Kidney (tissue), 22 donors: ENCODE measurements at places on chromosomes 16 and 17. TPM values are rescaled to one million over a fixed set of nuclear protein-coding genes. Genes with fewer than 3 reads are reported as not detected.
A peak's percentile ranks its signal among the peaks of the same experiment; 100 is the strongest.

- H3K27ac ChIP-seq, result no peak overlapping the region
- no peak for DNase-seq
- H3K4me1 ChIP-seq, result no peaks in the 10 kb centered on the region
- no peaks in the 10 kb centered on the region for H3K36me3 ChIP-seq
- no peaks in the 10 kb centered on the region for H3K27me3 ChIP-seq
- no peak overlapping the region for H3K4me3 ChIP-seq
These were observed 59.3 kb upstream of the BRD7 start for GRCh38 chr16:50428116-50428515.

Gene KRTAP9-8
- not detected for polyA plus RNA-seq

DNA sequence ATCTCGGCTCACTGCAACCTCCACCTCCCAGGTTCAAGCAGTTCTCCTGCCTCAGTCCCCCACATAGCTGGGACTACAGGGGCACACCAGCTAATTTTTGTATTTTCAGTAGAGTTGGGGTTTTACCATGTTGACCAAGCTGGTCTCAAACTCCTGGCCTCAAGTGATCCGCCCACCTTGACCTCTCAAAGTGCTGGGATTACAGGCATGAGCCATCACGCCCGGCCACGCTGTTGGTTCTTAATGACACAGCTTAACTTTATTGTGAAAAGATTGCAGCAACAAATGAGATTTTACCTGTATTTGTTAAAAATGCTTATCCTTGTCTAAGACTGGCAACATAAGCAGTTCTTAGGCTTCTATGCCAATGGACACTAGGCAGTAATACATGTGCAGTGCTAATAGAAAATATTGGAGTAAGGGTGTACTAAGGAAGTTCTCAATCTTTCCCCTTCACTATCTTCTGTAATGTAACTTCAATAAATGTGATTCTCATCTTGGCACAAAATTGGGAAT, 2.9 kb downstream of the UBB start:
- DNase-seq, result no peak
- H3K4me3 ChIP-seq, result no peak overlapping the region
- peaks cover 21% of the 10 kb centered on the region for H3K4me1 ChIP-seq
- H3K27ac ChIP-seq, result no peak overlapping the region
- no peaks in the 10 kb centered on the region for H3K27me3 ChIP-seq
- H3K36me3 ChIP-seq, result peaks cover 12% of the 10 kb centered on the region

Gene ST6GALNAC2
- 6.5 TPM for polyA plus RNA-seq

Gene VPS35
- polyA plus RNA-seq, result 31.8 TPM

Gene CASKIN1
- polyA plus RNA-seq, result 0.30 TPM

Gene WDR59
- 32.6 TPM for polyA plus RNA-seq

DNA sequence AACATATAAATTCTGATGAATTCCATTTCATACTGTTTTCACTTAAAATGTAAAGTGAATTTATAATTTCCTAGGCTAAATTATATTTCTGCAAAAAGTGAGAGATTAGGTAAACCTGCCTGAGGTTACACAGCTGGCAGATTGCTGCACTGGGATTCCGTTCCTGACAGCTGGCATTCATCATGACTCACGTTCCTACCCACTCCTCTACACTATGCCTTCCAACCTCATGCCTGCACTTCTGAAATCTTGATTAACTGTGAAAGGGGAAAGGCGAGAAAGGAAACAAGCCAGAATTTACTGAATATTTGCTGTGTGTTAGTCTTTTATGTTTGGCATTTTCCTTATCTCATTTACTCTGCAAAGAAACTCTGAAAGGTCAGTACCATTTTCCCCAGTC, 73.3 kb upstream of the MON1B start:
- DNase-seq, result no peak
- H3K4me1 ChIP-seq, result no peaks in the 10 kb centered on the region
- H3K36me3 ChIP-seq, result no peaks in the 10 kb centered on the region
- no peaks in the 10 kb centered on the region for H3K27me3 ChIP-seq

Gene DNAH3
- 0.19 TPM for polyA plus RNA-seq

DNA sequence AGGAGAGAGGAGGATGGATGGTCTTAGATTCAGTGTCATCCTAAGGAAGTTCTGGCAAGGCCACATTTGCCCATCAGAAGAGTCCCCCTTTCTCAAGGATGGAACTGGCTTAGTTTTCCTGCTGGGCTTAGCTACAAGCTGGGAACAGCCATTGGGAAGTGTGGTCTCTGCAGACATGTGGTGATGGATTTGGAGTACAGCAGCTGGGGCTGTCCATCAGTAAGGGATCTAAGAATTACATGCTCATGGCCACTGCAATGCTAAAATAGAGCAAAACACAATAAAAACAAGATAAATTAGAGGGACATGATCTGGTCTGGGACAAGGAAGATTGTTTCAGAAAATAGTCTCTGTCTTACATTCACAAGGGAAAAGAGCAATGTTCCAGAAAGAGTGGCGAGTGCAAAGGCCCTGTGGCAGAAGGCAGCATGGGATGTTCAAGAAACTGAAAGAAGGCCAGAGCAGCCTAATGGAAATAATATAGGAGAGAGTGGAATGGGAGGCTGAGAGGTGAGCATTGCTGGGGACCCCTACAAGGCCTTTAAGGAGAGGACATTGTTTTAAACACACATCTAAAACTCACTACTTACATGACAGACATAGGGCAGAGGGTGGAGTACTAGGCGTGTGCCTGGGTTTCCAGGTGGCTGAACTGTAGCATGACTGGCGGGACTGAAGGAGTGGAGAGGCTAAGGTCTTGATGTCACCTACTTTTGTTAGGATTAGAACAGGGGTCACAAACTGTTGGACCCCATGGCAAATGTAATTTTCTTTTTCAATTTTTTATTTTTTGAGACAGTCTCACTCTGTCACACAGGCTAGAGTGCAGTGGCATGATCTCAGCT, 17.0 kb upstream of the TOX3 start:
- H3K4me1 ChIP-seq, result no peaks in the 10 kb centered on the region
- H3K4me3 ChIP-seq, result no peak overlapping the region
- no peaks in the 10 kb centered on the region for H3K27me3 ChIP-seq

- DNase-seq, result peak; percentile 56
- H3K4me1 ChIP-seq, result no peaks in the 10 kb centered on the region
- H3K4me3 ChIP-seq, result no peak overlapping the region
- H3K27me3 ChIP-seq, result no peaks in the 10 kb centered on the region
- H3K27ac ChIP-seq, result no peak overlapping the region
These were observed 476.9 kb upstream of the GOT2 start for GRCh38 chr16:59210955-59211541.
